Activated T-helper 1 cell treated with anti-CD3 and anti-CD28 coated beads, Interleukin-2, amount 50 U/mL, for 16 hours (primary cell): ENCODE measurements at places on chromosomes 11 and 22.

DNA sequence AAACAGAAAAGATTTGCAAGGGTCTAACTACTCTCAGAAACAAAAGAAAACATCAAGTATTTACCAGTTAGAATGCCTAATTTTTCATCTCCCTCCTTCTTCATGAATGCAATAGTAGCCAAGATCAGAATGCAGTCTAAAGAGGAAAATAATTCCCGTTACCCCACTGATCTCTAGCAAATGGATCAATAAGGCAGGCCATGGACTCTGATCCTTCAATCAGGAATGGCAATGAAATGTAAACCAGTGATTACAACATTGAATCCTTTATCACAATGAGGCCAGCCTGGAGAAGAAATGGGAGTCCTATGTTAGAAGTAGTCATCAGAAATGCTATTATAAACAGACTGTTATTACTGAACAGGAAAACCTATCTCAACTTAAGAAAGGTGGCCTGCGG, 106.6 kb downstream of the APOL5 start:
- no peak for DNase-seq

DNA sequence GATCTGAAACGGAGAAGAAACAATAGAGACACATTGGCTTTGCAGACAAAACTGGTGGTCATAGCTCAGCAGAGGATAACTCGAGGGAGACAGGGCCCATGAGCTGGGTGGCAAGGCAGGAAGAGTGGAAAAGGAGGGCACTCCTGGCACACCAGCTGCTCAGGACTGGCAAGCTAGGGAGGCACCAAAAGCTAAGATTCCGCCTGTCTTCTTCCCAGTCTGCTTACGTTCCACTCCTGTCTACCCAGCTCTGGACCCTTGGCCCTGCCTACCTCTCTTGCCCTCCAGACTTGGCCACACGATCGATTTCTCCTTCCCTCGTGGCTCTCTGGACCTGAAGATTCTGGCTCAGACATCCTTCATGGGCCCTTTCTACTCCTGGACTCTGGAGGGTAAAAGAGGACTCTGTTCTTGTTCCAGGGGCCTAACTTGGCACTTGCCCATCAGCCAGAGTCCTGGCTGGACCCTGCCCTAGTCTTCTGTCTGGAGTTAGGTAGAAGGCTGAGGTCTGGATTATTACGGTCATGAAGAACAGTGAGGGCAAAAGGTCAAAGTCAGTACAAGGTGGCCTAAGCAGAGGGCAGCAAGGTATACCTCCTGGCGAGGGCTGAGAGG, 115.2 kb upstream of the PITPNB start:
- DNase-seq: no peak

- no peak for DNase-seq
These were observed 54.2 kb downstream of the PACSIN2 start for GRCh38 chr22:42960531-42961399.

GRCh38 chr11:846496-847098, 3.9 kb downstream of the TSPAN4 start:
- DNase-seq: no peak

- DNase-seq: no peak
These were observed 196.4 kb downstream of the DBX1 start for GRCh38 chr11:19963697-19964387.

GRCh38 chr11:36360826-36361415, 64.8 kb downstream of the PRR5L start:
- DNase-seq: no peak

GRCh38 chr11:38173676-38174075, 1575.6 kb upstream of the RAG2 start:
- no peak for DNase-seq

- DNase-seq: no peak
These were observed 493.8 kb downstream of the NTM start for GRCh38 chr11:131864228-131864627.

GRCh38 chr11:101668236-101668635, 84.4 kb upstream of the TRPC6 start:
- DNase-seq: no peak

GRCh38 chr11:76152741-76153570, 53.3 kb downstream of the WNT11 start:
- DNase-seq: no peak

DNA sequence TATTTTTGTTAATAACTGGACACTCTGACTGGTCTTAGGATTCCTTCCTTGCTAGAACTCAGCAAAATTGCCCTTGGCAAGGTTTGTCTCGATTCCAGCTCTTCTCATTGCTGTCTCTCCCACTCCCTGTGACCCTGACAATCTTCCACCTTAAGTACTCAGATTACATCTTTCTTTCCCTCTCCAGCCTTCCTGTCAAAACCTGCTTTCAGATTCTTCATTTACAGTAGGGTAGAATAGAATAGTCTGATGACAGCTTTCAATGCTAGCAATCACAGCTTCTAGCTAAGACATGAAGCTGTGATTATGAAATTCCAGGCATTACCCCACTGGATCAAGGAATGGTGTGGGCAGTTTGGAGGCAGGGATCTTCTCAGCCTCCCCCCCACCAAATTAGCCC, 39.2 kb upstream of the LMO2 start:
- DNase-seq: no peak

DNA sequence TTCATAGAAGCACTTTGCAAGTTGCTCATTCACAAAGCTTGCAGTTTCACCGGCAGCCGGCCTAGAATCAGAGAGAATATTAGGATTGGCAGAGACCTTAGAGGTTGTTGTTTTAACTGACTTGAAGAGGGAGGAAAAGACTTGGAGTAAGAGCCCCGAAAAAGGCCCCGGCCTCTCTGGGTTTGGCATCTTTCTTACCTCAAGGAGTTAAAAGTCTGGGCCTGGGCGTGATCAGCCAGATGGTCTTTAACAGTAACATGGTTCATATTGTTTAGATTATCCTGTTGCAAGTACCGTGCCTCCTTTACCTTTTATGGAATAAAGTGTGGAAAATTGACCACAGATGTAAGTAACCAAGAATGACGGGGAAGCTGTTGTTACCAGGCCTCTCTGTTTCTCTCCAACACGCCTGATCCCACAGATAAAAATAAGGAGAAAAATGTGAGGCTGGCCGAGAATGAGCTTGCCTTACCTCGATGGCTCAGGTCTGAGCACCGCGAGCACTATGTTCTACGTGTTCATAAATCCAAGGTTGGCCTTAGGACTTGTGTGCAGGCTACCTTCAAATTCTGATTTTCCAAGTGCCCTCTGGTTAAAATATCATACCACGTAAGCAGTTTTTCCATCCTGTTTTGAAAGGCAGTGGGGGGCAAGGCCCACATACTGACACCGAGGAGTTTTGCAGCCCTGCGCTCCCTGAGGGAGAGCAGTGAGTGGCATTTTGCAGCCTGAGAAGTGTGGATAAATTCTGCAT, 56.4 kb downstream of the PARVA start:
- no peak for DNase-seq

GRCh38 chr11:116242006-116242405, 530.8 kb downstream of the BUD13 start:
- DNase-seq: no peak

DNA sequence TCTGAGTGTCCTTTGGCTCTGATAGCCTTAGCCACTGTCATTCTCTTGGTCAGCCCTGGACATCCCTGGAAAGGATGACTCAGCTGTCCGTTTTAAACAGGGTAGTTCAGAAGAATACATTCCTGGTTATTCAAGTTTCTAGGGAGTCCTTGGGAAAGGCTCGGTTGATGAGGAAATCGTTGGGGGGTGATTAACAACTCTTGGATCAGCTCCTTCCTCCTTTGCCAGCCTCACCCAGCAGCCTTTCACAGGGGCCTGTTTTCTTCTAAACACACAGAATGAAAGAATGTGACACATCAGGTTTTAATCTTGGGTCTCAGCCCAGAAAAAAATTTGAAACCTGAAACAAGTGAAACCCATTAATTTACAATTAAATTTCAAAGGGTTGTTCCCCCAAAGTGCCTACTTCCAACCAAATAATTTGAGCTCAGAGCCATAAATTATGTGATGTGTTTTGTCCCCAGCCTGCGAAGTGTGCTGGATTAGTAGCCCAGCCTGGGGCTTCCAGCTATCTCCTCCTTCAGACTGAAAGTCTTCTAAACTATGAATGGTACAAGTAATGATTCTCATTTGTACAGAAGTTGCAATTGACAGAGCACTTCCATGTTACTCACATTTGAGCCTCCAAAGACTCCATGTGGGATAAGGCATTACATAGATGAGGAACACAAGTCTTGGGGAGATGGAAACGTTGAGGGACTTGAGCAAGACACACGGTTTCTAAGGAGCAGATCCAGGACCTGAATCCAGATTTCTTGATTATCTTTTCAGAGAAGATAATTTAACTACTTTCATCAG, 19.3 kb upstream of the MRGPRX2 start:
- DNase-seq: no peak

DNA sequence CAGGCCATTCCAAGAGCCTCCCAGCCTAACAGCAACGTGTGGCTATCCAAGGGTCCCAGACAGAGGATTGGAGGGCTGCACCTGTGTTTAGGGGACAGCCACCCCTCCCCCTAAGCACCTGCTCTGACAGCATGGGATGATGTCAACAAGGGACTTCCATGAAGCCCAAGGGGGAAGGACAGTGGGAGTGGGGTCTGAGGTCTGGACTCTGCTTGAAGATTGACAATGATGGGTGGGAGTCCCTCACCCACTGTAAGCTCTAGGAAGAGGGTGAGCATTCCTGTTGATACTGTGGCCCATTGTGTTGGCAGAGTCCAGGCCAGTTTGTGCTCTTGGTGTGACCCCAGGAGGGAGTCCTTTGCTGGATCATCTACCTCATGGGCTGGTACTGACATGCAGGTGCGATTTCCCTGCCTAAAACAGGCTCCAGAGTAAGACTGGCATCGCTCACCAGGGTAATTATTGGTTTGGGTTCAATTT, 46.9 kb upstream of the TUB start:
- no peak for DNase-seq

GRCh38 chr11:83006877-83007330, 64.8 kb downstream of the RAB30 start:
- no peak for DNase-seq

GRCh38 chr11:15196704-15197103, 82.0 kb downstream of the INSC start:
- DNase-seq: no peak

DNA sequence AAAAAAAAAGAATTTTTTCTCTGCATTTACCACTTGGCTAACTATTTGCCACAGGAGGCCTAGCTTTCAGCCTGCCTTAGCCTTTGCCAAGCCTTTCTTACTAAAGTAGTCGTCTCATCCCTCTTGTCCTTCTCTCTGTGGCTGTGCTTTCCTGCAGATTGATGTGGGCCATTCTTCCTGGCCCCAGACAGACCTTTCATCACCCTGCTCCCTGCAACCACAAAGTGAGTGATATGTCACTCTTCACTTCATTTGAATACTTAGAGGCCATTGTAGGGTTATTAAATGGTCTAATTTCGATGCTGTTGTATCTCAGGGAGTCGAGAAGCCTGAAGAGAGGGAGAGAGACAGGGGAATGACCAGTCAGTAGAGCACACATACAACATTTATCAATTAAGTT, 37.6 kb downstream of the ART5 start:
- no peak for DNase-seq

GRCh38 chr11:68312780-68313573, 586 bp downstream of the LRP5 start:
- DNase-seq: no peak

GRCh38 chr11:110773442-110773841, 61.2 kb upstream of the ARHGAP20 start:
- DNase-seq: no peak

DNA sequence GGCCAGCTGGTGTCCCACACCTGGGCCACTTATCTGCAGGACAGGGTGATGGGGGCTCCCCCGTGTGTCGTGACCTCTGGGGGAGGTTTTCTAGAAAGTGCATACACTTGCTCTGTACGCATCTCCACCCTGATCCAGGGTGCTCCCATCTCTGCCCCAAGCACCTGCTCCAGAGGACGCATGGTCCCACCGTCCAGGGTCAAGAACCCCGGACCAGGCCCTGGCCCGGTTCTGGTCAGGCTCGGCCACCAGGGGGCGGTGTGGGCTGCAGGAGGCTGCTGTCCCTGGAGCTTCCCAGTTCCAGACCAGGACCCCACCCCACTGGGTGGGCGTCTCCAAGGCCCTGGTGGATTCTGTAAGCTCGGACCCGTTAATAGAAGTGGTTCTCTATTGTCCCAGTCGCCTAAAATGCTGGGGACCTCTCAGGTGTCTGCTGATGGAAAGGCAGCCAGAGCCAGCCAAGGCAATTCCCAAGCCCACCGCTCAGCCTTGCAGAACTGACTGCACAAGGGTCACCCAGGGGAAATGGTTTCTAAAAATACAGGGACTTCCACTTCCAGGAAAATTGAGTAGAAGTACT, 34.7 kb upstream of the SEPTIN5 start:
- DNase-seq: peak; percentile 28

GRCh38 chr11:45816614-45817013, 11.7 kb downstream of the SLC35C1 start:
- no peak for DNase-seq

DNA sequence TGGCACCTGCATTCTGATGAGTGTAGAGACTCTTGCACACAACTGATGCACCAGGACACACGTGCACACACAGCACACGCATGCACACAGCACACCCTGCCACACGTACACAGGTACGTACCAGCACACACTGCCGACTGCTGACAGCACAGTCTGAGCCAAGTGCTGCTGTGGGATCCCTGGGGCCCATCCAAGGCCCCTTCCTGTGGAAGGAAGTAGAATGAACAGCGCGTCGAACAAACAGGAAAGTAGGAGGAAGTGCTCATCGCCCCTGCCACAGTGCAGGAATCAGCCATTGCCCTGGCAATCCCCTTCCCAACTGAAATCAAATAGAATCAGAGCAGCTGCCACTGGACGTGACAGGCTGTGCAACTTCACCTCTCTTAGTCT, 57.9 kb downstream of the CD82 start:
- no peak for DNase-seq

DNA sequence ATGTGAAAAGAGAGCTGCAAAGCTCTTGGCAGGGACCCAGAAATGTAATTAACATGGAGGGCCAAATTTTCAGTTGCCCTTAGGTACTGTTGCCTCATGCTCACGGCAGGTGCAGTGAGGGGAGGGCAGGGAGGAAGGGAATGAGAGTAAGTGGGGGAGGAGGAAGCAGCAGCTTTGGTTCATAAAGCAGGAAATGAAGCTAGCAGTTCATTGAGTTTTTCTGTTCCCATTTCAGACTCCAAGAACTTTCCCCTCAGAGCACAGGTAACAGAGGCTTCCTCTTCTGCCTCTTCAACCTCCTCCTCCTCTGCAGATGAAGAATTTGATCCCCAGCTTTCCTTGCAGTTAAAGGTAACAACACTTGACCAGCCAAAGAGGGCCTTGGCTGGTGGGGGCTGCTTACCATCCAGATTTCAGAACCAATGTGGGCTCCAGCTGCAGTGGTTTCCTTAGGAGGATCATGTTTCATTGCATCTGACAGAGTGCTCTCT, 57.9 kb upstream of the PARVA start:
- DNase-seq: no peak
